ENCODE measurements at places on chromosomes 3 and 15.

DNA sequence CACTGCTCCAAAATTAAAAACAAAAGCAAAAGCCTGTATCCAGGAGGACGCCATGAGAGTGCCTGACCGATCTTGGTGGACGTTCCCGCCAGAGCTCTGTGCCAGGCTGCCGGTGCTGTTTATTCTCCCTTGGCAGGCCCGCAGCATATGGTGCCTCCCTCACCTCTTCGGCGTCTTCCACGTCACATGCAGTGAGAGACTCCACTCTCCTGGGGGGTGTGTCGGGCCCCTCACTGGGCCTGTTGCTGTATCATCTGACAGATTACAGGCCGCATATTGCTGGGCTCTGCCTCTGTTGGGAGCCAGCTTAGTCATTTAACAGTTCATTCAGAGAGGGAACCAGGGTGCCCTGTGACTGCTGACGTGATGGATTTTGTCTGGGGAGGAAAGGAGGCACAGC is 86.4 kb upstream of the ARRDC4 start:
- DNase-seq, result no peak

DNA sequence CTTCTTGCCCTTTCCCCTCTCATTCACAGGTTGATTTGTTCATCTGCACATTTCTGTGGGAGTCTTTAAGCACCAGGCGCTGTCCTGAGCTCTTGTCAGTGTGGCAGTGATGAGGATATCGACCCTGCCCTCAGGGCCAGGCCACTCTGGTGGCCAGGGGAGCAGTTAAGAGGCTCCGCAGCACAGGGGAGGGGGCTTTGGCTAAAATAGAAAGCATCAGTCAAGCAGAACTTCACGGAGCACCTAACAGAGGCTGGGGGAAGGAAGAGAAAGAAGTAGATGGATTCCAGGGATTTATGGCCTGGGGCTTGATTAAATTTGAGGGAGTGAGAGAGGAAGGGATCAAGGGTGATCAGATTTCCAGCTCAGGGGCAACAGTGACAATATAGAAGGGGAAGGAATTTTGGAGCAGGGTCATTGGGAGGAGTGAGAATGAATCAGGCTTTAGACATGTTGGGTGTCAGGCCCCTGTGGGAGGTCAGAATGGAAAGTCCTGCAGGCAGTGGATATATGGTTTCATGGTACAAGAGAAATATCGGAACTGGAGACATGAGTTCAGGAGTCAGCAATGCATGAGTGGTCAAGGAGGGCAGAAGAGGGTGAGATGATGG is 73.0 kb upstream of the GLCE start:
- no peak for DNase-seq

DNA sequence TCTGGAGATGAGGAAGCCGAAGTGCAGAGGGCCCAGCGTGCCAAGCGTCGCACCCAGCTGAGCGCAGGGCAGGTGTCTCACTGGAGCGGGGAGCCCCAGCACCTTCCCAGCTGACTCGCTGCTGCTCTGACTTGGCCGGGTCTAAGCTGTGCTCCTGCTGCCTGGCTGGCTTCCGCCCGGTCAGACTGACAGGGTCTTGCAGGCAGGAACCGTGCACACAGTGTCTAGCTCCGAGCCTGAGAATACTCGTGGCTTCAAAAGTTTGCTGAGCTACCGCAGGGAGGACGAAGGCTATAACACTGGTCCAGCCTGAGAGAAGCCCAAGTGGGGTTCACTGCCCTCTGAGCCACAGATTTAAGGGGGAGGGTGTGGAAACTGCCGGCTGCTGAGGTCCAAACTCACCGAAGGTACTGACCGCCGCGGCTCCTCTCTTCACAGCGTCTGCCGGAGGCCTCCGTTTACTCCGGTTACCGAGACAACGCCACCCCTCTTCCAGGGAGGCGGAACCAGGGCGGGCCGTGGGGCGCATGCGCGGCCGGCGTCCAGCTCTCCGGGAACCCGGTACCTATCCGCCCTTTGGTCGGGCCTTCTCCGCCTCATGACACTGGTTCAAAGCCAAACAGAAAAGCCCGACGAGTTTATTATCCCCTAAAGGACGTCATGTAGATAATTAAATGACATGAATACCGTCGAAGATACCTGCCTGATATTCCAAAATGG is at the start of gene CFAP44:
TSS of gene CFAP44 (minus strand) at position 443 of the 720 bp plus-strand sequence. CDS start 7,829 bp downstream, outside the sequence.
- peak; percentile 72 for DNase-seq

GRCh38 chr3:64806668-64807605 is 119.1 kb upstream of the ADAMTS9 start:
- no peak for DNase-seq

- no peak for DNase-seq
These were observed 177.7 kb downstream of the UACA start for GRCh38 chr15:70585707-70586034.

DNA sequence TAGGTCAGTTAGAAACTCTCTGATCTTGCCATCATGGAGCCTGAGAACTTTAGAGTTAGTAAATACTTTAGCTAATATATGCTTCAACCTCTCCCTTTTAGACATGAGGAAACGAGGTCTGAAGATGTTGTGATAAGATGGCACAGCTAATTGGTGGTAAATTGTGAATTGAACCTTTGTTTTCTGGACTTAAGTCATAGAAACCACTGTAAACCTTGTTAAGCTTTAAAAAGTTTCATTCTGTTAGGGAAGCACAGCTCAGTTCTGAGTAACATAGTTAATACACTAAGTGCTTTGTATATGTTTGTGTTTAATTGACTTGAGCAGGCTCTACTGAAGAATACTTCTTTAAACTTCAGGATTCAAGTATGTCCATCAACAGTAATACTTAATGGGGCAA is 108.6 kb downstream of the AKAP13 start:
- no peak for DNase-seq

DNA sequence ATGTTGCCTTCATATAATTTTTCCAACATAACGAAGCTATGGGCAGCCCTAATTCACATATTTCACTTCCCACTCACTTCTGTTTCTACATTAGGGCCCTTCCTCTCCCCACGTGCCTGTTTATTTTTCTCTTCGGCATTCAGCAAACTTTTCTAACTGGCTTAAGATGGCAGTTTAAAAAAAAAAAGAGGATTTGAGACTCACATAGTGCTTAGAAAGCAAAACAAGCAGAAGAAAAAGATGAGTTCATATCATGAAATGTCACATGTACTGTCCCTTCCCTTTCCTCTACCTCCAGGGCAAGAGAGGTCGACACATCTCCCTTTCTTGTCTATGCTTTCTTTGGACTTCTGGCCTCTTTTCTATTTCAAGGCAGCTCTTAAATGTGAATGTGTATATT is 30.6 kb downstream of the SLC49A4 start:
- no peak for DNase-seq

- no peak for DNase-seq
These were observed 12.6 kb downstream of the PTH1R start for GRCh38 chr3:46890132-46890531.

DNA sequence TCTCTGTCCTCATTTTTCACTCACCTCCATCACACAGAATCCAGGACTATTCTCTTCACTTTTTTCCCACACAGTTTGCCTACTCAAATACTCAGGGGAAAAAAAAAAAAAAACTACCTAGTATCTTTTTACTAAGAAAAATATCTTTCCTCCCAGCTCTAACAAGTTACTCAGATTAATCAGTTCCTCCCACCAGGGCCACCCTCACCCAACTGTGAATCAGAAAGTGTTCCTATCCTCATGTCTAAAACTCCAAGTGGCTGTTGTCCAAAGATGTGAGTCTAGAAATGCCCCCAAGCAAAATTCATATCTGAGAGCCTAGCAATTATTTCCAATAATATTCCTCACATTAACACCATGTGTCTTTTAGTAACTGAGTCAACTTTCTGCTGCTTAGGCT is 268.0 kb downstream of the ERC2 start:
- no peak for DNase-seq

GRCh38 chr15:43404130-43404529 is 33.2 kb downstream of the TUBGCP4 start:
- no peak for DNase-seq

DNA sequence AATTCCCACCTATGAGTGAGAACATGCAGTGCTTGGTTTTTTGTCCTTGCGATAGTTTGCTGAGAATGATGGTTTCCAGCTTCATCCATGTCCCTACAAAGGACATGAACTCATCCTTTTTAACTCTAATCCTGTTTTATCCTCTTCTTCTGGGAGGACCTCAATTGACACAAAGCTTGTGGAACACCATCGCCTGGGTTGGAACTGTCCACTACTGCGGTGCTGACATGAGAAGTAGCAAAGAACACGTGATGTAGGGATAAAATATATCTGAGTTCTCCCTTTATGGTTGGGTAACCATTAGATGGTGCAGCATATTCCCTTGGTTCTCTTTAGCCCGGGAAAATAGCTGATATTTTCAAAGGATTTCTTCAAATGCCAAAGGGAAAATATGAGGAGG is 105.3 kb upstream of the TOPAZ1 start:
- peak; percentile 14 for DNase-seq

DNA sequence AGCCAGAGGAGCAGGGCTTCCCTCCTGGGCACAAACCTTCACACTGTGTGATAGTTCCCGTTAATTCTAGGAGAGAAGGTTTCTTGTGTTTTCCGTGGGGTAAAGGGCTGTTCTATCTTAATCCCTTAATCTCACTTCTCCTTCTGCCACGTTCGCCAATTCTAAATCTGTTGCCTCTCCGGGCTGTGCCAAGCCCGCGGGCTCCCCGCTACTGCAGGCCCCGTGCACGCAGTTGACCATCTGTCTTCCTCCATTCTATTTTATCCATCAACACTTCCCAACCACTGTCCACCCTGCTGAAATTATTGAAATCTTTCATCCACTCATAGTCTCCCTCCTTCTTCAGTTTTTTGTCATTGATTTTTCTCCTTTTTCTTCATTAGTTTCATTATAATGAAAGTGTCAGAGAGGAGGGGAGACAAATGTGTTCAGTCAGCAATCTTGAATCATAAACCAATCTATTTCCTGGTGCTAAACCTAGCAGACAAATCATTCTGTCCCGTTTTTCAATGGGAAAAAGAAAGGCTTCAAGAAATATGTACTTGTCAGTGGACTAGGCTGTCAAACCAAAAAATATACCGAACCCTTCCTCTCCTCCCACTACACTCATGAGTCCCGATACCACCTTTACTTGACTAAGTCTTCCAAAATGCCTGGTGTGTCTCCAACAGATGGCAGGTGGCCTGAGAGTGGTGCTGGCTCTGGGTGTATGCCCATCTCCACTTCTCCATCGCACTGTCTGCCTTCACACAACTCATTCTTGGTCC is 39.6 kb downstream of the SLCO2A1 start:
- DNase-seq, result no peak

- peak; percentile 50 for DNase-seq
These were observed 52.1 kb upstream of the TLE3 start for GRCh38 chr15:70149667-70150404.

- no peak for DNase-seq
These were observed 188.7 kb upstream of the TPM1 start for GRCh38 chr15:62853841-62854225.

DNA sequence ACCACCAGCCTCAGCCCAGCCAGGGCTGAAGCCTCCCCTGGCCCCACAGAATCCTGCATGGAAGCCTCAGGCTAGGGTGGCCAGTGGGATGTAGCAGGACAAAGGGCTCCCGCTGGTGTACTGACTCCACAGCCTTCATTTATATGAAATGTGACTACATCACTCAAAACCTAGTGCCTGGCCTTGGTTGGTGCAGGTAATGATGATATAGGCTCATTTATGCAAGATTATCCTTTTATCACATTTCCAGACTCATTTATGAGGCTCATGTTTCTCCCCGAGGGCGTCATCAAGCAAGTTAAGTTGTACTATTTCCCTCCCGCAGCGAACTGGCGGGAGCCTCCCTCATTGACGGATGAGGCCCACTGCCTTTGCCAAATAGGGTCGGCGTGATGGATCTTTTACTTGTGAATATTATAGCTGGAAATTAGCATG is 179.1 kb upstream of the SMAD3 start:
- no peak for DNase-seq

- no peak for DNase-seq
These were observed 235.1 kb upstream of the CCDC54 start for GRCh38 chr3:107142171-107142570.

- DNase-seq, result no peak
These were observed 20.6 kb downstream of the GRM2 start for GRCh38 chr3:51727500-51727899.

- DNase-seq, result no peak
These were observed 1.1 kb downstream of the KLHL6 start for GRCh38 chr3:183554377-183554776.

DNA sequence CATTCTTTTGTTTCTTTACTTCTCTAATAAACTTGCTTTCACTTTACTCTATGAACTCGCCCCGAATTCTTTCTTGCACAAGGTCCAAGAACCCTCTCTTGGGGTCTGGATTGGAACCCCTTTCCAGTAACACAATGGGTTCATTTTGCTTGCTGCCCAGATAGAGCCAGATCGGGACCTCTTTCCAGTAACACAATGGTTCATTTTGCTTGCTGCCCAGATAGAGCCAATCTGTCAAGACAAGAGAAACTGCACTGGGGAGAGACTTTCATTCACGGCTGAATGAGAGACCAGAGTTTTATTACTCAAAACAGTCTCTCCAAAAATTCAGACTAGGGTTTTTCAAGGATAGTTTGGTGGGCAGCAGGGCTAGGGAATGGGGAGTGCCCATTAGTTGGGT is 25.4 kb downstream of the METTL6 start:
- DNase-seq, result no peak

GRCh38 chr15:70670680-70671079 is 92.7 kb downstream of the UACA start:
- peak; percentile 27 for DNase-seq

DNA sequence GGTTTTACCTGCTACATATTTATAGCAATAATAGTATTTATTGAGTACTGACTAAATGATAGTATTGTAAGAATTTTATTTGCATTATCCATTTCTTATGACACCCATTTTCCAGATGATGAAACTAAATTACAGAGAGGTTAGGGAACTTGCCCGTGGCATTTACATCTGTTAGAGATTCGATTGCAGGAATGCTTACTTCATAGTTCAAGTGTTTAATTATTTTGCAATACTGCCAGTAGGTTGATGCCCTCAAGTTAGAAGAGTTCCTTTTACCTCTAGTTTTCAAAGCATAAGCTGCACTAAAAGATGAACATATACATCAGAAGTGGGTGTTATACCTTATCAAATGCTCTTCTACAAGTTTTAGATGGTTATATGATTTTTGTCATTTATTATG is 362.8 kb upstream of the RGMA start:
- no peak for DNase-seq
